Ovary (tissue), 10 donors: ENCODE measurements at places on chromosomes 3 and 15. TPM values are rescaled to one million over a fixed set of nuclear protein-coding genes. Genes with fewer than 3 reads are reported as not detected.
A peak's percentile ranks its signal among the peaks of the same experiment; 100 is the strongest.

- no peak for DNase-seq
Measured at GRCh38 chr3:177169936-177170722, 27.2 kb downstream of the TBL1XR1 start.

DNA sequence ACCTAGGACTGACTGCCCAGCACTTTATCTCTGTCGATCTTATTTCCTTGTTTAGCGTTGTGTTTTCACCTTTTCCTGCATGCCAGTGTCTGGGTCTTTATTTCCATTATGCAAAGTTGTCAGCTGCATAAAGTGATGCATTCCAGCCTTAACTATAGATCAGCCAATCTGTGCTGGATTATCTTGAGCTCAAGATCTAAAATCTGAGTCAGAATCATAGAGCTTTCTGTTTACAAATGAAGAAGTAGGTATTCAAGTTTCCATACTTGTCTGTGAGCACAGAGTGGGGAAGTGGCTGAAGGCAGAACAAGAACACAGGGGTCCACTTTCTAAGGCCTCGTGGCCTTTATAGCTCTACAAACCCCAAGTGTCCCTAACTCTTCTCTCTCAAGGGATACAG lies 82.4 kb upstream of the PLCL2 start:
- no peak for DNase-seq

Gene ZPLD1
- 0.20 TPM for polyA plus RNA-seq

- no peak for DNase-seq
Measured at GRCh38 chr3:169145540-169146178, 517.9 kb downstream of the MECOM start.

Gene ZBTB20
- 10.1 TPM for polyA plus RNA-seq

DNA sequence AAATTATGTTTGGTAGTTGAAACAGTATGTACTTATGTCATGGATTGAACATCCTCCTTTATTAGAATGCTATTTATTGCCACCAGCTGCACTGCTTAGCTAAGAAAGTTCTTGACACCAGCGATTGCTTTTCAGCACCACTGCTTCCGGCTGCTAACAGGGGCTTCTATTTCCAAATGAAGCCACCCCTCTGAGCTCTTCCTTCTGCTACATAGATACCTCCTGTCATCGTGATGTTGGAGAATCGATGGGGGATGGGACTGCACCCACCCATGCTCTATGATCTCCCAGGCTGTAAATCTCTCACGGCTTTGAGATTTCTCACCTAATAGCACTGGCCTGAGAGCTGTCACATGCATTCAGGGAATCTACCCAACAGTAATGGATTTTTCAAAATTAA lies 259.2 kb downstream of the MEIS2 start:
- no peak for DNase-seq

DNA sequence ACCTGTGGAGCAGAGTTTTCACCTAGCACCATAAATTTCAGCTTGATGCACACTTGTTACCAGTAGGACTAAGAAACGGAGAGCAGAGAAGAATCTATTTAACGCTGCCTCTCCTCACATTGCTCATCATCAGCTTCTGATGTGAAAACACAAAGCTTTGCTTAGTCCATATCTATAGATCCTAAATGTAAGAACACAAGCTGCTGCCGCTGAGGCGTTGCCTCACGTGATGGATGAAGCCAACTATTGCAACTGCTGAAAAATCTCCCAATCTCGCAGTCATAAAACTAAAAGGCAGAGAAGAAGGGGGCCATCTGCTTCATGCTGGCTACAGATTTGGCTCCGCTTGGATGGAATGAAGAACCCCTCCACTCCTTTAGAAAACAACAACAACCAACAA lies 42.7 kb downstream of the CADPS start:
- DNase-seq: no peak

GRCh38 chr3:71421820-71422566 lies 161.5 kb downstream of the FOXP1 start:
- no peak for DNase-seq

DNA sequence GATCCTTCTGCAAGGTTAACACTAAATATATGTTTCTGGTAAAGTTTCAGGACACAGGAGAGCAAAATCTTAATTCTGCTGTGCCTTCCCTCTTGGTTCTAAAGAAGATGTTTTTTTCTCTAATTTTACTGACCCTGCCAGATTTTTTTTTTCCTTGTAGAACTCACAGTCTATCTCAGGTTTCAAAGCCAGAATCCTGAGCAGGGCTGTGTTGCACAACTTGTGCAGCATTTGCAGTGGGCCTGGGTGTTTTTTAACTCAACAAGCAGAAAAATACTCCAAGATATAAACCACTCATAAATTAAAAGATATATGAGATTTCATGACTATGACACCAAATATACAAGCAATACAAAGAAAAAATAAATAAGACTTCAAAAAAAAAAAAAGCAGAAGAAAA lies 40.2 kb upstream of the ARF4 start:
- DNase-seq: no peak

DNA sequence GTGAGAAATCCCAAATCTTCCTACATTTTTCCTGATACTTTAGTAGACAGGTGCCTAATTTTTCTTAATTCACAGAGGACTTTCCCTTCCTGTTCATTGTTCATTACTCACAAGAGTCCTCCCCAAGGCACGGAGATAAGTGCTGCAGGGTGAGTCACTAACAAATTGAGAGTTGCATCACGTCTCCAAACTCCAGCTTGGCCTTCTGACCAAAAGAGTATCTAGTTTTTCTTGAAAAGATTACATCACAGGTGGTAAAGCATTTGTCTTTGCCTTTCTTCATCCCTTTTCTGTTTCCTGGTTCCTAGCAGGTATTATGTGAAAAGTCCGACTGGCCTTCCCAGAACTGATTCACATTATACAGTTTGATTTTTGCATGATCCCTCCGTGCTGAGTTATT lies 24.9 kb upstream of the RASGRP1 start:
- no peak for DNase-seq

GRCh38 chr3:69890084-69890483 lies 109.4 kb upstream of the SAMMSON start:
- no peak for DNase-seq

DNA sequence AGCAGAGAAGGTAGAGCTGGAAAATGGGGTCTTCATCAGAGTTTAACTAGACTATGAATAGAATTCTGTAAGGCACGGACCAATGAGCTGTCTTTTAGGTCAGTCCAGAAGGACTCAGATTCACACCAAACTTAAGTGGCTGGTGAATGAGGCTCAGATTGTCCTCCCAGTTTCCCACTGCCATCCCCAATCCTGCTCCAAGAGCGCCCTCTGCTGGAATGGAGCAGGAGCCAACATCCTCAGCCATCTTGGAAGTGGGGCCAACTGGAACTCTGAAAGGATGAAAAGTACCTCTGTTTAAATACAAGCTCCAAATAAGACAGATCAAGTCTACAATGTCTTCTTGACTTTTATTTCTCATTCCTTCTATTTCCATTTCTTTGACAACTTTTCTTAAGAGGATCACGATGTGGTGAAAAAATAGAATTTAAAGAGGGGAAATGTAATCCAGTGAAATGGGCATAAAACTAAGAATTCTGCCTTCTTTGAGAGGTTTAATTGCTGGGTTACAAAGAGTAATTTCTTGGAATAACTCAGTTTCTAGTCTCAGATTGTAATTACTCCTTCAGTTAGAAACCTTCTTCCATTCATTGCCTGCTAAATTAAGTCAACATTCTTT lies 217.1 kb upstream of the TPRG1 start:
- peak; percentile 85 for DNase-seq

DNA sequence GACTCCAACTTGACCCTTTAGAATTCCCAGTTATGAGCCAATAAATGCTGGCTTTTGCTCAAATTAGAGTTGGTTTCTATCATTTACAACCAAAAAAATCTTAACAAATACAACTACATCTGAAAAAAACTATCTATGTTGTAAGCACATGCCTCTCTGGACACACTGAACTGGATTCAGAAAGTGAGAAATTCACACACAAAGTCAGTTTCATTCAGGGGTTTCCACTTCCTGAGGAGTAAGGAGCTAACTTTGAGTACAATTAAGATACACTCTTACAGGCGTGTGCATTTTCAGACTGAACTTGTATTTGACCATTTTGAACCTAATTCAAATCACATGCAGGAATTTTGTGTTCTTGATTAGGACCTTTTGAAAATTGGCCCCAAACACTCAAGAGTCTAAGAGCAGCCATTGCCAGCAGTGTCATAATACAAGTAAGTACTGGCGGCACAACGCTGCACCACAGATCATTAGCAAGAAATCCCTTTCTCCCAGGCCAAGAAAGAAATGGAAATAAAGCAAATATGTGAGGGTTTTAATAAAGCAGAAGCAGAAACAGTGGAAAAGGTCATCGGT lies 31.2 kb downstream of the LINS1 start:
- DNase-seq: no peak

- no peak for DNase-seq
Measured at GRCh38 chr15:40289140-40289775, 6.4 kb upstream of the ANKRD63 start.

- DNase-seq: peak; percentile 74
Measured at GRCh38 chr3:184716622-184717398, 4.9 kb upstream of the MAGEF1 start.

DNA sequence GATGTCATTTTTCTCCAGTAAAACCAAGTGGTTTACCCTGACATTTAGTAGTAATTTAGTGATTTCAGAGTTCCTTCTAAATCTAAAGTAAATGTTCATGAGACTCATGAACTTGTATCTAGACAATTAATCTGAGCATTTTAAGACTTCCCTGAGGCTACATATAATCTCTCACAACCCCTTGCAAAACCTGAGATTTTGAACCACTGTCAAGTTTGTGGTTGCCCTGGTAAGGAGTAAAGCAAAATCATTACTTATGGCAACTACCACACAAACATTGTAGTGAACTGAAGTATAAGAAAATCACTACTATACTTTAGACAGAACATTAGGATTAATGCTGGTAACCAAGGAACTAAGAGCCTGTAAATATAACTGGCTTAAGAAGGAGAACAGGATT lies 370.2 kb downstream of the TIGIT start:
- DNase-seq: no peak

DNA sequence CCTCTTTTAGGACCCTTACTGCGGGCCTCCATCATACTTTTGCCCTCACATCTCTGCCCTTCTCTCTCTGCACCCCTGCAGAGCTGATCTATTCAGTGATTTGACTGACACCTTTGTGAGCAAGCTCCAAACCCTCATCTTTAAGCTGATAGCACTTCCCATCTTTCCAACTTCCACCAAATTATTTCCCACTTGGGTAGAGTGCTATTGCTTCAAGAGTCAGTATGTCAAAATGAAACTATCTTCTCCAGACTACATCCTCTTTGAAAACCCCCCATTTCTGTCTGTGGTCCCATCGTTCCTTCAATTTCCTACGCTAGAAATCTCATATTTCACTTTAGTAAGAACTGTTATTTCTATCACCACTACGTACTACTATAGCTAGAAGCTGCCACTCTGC lies 19.7 kb downstream of the ZWILCH start:
- no peak for DNase-seq

DNA sequence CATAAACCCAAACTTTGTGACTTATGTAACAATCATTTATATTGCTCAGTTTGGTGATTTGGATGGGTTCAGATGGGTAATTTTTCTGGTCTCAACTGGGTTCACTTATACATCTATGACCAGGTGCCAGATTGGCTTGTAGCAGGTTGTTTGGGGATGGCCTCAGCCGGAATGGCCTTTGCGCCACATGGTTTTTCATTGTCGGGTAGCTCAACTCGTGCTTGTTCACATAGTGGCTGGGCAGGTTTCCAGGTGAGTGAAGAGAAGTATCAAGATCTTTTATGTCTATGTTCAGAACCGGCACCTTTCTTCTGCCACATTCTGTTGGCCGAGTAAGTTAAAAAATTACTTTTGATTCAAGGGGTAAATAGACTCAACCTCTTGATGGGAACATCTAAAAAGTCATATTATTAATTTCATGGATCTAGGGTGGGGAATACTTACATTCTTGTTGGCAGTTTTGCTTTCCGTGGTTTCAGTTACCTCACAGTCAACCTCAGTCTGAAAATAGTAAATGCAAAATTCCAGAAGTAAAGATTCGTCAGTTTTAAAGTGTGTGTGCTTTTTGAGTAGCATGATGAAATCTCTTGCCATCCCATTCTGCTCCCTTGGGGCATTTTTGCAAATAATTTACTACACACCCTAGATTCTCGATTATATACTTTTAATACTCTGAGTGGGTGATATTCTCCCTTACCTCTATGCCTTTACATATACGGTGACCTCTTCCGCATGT lies 745.7 kb upstream of the CCDC54 start:
- no peak for DNase-seq
